SJCRH30 (cell line): ENCODE measurements at places on chromosomes 7 and 10.

- DNase-seq: no peak
Measured at GRCh38 chr7:29574659-29575058, 11.0 kb downstream of the PRR15 start.

DNA sequence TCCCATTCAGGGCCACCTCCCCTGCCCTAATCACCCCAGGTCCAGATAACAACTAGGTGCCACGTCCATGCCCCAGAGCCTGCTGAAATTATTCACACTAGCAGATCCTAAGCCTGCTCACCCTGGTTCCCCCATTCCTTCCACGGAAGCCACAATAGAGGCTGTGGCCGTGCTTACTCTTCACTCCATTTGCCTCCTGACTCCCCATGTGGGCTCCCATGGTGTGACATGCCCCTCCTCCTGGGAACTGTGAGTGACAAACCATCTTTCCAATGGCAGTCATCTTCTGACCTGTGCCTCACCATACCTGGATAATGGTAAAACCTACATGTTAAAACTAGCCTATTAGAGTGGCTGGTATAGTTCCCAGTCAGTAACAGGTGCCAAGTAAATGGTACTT lies 216.2 kb upstream of the PRKCQ start:
- no peak for DNase-seq

GRCh38 chr7:3367261-3367660 lies 66.2 kb downstream of the SDK1 start:
- DNase-seq: no peak

DNA sequence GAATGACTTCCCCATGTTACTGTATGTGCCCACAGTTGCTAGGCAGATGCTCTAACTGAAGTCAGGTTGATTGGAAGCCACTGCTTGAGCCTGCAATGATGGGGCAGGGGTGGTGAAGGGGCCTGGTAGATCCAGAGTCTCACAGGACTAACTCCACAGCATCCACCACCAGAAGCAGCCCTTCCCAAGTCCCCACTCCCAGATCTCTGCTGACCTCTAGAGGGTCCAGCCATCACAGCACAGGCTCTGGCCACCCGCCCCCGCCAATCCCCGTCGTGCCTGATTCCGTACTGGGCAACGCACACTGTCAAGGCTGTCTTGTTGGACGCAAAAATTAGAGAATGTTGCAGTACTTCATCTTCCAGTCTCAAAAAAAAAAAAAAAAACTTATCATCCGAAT lies 136.8 kb upstream of the PDE1C start:
- peak; percentile 29 for DNase-seq

GRCh38 chr10:131698232-131698631 lies 202.6 kb upstream of the PPP2R2D start:
- DNase-seq: no peak

- DNase-seq: peak; percentile 74
Measured at GRCh38 chr10:124388823-124389612, 29.7 kb downstream of the OAT start.

- DNase-seq: no peak
Measured at GRCh38 chr7:103810112-103810744, 179.2 kb downstream of the RELN start.

- no peak for DNase-seq
Measured at GRCh38 chr7:31887006-31887405, 183.2 kb downstream of the PDE1C start.

- no peak for DNase-seq
Measured at GRCh38 chr10:122185643-122186042, 85.5 kb upstream of the BTBD16 start.

GRCh38 chr10:77560471-77560870 lies 77.1 kb downstream of the KCNMA1 start:
- no peak for DNase-seq

- DNase-seq: peak; percentile 41
Measured at GRCh38 chr10:1109795-1110673, 53.8 kb downstream of the WDR37 start.

DNA sequence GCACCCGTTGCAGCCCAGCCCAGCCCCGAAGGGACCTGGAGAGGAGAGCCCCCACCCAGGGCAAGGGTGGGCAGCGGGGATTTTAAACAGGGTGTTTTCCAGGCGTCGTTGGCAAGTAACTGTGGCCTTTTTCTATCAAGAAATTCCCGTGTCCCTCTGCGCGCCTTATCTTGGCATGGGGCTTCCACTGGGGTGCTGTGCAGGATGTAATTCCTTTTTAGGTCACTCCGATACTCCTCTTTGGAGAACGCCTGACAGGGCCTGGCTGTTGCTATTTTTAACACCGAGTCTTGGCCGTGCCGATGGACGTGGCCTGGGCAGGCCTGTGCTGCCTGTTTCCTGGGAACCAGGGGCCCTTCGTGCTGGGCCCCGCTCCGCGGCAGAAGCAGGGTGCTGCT lies 93.8 kb downstream of the INPP5A start:
- no peak for DNase-seq

GRCh38 chr10:100656454-100656853 lies 88.9 kb upstream of the PAX2 start:
- DNase-seq: no peak

DNA sequence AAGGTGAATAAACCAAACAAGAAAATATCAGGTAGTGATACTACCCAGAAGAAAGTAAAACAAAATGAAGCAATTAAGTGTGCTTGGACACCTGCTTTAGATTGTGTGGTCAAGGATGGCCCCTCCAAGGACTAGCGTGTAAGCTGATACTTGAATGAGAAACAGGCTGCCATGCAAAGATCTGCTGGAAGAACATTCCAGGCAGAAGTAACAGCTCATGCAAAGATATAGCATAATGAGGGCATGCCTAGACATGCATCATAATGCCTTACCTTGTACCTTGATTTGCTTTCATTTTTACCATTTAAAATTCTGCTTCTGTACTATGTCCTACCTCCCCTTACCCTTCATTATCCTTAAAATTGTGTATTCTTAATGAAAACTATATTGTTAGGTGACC lies 74.8 kb upstream of the HDAC9 start:
- DNase-seq: peak; percentile 37

DNA sequence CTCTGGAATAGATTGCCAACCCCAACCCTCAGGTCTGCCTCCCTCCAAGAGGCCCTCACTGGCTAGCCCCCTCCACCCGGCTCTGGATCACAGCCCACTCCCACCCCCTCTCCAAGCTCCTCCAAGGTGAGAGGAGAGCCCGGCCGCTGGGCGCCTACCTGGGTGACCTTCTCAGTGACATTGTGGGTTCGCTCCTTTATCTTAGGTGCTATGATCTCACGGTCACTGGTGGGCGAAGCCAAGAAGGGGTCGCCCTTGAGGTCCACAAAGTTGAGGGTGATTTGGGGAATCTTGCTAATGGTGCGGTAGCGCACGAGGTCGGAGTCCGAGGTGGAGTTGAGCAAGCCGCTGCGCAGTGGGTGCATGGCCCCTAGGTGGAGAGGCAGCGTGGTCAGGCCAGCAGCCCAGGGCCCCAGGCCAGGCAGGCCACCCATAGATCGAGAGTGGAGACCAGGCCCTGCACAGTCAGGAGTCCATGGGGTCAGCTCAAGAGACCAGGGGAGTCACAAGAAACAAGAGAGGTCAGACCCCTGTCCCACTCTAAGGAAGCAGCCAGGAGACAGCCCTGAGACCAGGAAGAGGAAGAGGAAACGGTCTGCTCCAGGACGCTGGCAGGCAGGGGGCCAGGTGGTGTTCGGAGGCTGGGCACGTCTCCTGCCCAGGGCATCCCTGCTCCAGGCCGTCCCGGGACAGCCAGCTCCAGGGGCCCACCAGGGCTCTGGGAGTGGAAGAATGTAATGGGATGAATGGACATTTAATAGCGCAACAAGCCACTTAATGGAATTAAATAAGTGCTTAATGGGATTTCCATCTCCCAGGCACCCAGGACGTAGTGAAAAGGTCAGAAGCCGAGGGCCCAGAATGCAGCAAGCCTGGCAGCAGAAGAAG lies 20.7 kb downstream of the KCNH2 start:
- no peak for DNase-seq

GRCh38 chr7:19146699-19147098 lies 1.5 kb upstream of the FERD3L start:
- DNase-seq: peak; percentile 55

DNA sequence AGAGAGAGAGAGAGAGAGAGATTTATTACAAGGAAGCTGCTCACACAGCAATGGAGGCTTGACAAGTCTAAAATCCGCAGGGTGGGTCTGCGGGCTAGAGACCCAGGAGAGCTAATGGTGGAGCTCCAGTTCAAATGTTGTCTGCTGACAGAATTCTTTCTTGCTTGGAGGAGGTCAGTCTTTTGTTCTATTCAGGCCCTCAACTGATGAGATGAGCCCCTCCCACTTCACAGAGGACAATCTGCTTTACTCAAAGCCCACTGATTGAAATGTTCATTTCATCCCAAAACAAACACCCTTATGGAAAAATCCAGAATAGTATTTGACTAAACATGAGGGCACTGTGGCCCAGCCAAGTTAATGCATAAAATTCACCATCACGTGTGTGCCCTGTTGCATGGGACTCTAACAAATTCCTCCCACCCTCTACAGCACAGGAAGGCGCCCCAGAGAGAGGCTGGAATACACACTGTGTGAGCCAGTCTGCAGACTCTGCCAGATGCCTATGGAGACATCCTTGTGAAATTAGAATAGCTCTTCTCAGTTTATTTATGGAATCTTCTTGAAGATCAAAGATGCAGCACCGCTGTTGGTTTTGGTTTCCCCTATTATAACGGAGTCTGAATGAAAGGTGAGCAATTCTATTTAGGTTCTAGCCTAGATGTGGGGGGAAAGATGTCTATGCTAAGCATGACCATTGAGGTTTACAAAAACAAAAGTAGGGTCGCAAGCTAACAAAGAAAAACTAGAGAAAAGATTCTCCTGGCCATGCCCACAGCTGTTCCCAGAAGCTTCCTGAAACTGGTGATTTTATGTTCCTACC lies 123.0 kb upstream of the SFMBT2 start:
- no peak for DNase-seq

DNA sequence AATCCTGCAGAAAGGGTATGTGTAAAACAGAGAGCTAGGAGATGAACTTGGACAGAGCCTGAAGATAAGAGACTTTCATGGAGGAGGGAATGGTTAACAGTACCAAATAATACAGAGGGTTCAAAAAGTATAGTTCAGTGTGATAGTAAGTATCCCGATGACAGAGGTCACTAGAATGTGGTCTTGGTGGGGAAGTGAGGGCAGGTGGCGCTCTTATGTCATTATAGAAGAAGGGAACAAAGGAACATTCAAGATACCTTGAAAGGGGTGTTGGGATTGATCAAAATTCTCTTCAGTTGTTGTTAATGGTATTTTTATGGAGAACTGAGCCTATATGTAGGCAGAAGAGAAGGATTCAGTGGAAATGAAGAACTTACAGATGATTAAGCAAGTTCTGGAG lies 312.5 kb downstream of the SUGCT start:
- DNase-seq: peak; percentile 34

DNA sequence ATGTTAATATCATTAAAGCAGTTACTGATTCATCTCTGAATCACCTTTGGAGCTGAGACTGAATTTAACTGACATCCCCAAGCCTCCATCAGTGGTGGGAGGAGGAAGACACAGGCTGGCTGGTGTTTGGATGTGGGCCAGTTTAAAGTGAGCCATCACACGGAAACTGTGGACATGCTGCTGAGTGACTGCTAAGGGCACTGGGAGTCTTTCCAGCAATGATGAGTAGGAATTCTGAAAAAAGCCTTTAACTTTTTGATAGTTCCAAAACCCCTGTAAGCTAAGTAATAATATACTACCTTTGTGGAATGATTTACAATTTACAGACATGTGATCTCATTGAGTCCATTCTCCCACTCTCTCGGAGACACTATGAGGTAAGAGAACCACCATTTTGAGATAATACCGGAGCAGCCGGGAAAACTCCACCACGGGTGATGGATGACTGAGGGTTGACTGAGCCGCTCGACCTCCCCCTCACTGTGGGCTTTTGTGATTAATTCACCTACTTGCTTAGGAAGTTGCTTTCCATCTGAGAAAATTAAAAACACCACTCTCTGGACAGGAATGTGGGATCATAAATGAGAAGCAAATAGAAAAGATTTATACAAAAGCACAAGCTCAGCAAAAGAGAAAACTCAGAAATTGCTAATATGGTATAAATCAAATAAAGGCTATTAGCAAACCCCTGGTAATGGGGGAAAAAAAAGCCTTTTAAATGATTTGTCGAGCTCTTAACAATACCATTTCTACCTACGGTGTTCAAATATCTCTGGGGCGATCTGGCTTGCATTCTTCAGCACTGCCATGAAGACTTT lies 194.8 kb downstream of the FANK1 start:
- DNase-seq: no peak

DNA sequence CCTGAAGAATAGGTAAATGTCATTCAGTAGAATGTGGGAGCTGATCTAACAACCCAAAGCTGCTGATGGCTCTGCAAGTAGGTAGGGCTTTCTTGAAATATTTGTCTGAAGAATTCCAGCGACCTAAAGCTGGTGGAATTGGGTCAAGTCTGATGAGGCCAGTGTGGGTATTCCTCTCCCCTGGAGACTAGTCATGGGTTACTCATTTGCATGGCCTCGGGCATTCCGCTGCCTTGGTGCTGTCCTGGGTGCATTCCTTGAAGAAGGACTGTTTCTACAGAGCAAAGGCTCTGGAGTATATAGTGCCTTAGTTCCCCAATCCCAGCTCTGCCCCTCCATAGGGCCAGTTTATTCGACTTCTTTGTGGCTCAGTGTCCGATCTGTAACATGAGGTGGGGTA lies 19.2 kb downstream of the PDK4 start:
- no peak for DNase-seq

GRCh38 chr10:87660484-87661133 lies 931 bp downstream of the PAPSS2 start:
- peak; percentile 14 for DNase-seq

- no peak for DNase-seq
Measured at GRCh38 chr7:29077854-29078253, 68.5 kb downstream of the CPVL start.

GRCh38 chr10:88838766-88839350 lies 12.8 kb downstream of the ANKRD22 start:
- DNase-seq: no peak

DNA sequence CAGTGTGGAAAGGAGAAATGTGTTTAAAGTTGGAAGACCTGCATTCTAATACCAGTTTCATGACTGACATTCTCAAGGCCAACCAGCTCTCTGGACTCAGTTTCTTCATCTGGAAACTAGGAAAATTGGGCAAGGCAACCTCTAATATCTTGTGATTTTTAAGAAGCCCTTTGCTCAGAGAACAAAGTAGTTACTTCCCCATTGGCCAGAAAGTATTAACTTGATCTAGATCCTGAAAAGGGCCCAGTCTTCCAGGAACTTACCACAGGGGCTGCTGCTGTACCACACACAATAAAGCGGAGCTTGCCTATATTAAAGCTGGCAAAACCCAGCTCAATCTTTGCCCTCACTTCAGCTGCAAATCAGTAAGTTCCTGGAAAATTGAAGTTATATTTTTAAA lies 155.6 kb upstream of the ADO start:
- no peak for DNase-seq
